B cell (primary cell): ENCODE measurements at places on chromosomes 1 and 21. TPM values are rescaled to one million over a fixed set of nuclear protein-coding genes. Genes with fewer than 3 reads are reported as not detected.

Gene GLMP
- 21.2 and 21.3 TPM in 2 replicates for total RNA-seq

Gene ZNF678
- 16.0 and 20.3 TPM in 2 replicates for total RNA-seq

Gene ELK4
- total RNA-seq: 143 and 151 TPM in 2 replicates

Gene RBP7
- total RNA-seq: not detected in 2 replicates

Gene NFIA
- total RNA-seq: 0.54 and 1.1 TPM in 2 replicates

Gene GDAP2
- 36.7 and 41.5 TPM in 2 replicates for total RNA-seq

Gene ADORA3
- total RNA-seq: 0.39 TPM in 1 of 2 replicates, not detected in the other

Gene SMIM12
- total RNA-seq: 33.1 and 39.8 TPM in 2 replicates

Gene UBQLN4
- total RNA-seq: 35.1 and 39.0 TPM in 2 replicates

Gene IL23R
- not detected in 2 replicates for total RNA-seq

Gene GBP2
- 29.2 and 31.9 TPM in 2 replicates for total RNA-seq

Gene PLCH2
- 20.0 and 20.1 TPM in 2 replicates for total RNA-seq

Gene KIF26B
- 0.62 and 0.75 TPM in 2 replicates for total RNA-seq

Gene WDR64
- not detected in 2 replicates for total RNA-seq

Gene KLHDC7A
- not detected in 2 replicates for total RNA-seq

GRCh38 chr1:209428241-209428921 lies 155.1 kb upstream of the CAMK1G start:
- no peak for DNase-seq

GRCh38 chr1:183360473-183360872 lies 57.7 kb downstream of the NMNAT2 start:
- no peak for DNase-seq

DNA sequence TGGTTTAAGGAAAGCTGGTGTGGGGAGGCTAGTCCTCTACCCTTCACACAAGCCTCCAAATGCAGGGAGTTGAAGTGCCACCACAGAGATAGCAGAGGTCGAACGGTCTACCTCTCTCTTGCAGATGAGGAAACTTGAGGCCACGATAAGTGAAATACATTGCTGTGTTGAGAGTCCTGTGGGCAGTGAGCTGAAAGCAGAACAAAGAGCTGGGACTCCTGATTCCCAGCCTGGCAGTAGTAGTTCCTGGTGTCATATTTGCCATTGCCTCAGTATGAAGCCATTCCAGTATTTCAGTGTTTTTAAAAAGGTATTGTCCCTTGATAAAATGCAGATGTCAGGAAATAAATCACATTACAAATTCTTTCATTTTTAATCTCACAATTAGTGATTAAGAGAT lies 28.6 kb downstream of the AK4 start:
- no peak for DNase-seq

DNA sequence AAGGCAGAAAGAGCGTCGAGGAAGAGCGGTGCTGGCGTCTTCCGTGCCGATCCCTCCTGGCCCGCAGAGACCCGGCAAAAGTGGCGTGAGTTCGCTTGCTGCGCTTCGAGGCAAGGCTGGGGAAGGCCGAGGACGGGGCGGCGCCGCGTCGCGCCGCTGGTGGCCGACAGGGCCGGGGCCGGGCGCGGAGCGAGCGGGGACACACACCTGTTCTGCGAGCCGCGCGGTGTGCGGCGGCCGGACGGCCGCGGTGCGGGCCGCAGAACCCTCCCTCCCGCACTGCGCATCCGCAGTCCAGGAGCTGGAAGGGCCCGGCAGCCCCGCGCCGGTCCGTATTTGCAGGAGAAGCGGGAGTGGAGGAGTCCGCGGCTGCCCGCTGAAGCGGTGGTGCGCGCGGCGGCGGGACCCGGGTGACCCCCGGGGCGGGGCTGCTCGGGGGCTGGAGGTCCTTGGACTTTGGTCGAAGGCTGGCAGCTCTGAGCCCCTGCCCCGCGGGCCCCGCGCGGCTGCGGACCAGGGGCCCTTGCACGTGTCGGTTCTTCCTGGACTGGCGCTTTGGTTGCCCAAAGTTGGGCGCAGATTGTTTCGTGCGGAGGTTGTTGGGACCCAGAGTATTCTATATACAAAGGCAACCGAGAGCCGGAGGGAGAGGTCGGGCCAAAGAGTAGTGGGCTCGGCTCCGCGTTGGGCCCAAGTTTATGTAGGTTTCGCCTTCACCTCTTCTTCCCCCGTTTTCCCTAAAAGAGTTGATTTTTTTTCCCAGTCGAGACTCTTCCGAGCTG lies 2.6 kb downstream of the RNF220 start:
- DNase-seq: peak; percentile 65

- DNase-seq: peak; percentile 75
Measured at GRCh38 chr1:50968821-50969610, 1.0 kb upstream of the CDKN2C start.

DNA sequence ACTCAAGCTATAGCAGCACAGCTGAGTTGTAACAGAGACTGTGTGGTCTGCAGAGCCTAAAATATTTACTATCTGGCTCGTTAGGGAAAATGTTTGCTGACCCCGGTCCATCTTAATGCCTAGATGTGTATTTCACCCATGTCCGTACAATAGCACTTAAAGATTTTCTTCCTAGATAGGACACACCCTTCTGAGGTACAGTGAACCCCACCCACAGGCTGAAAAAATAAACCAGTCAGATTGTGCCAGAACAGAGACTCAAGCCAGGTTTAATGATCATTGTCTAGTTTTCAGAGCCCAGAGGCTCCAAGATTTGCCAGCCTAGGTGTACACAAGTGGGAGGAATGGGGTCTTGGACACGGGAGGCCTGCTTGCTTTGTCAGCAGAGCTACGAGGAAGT lies 5.6 kb downstream of the AMIGO1 start:
- no peak for DNase-seq

DNA sequence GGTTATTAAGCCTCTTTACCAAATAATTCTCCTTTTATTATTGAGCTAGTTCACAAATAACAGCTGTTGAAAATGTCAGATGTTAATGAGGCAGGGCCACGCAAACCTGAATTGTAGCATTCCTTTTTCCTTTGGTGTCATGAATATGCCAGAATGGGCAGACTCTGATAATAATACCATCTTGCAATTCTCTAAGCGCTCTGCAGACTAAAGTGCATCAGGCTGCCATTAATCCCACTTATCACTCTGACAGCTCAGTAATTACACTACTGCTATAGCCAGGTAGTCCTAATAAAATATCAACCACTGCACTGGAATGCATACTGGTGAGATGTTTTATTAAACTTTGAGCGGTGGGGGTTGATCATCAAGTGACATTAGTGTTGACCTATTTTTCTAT lies 177.7 kb downstream of the DPYD start:
- no peak for DNase-seq

DNA sequence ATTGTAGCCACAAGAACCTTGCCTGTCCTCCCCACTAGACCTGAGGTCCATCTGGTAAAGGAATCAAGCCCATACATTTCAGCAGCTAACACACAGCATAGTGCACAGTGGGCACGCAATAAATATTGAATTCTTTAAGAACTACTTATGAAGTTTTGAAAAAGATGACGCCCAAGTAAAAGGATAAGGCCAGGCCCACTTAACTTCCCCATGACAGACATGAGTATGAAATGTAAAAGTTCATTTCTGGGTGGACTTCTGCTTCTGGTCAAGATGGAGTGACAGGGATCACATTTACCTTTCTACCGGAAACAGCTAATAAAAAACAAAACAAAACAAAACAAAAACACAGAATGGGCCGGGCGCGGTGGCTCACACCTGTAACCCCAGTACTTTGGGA lies 25.4 kb downstream of the SORT1 start:
- no peak for DNase-seq

DNA sequence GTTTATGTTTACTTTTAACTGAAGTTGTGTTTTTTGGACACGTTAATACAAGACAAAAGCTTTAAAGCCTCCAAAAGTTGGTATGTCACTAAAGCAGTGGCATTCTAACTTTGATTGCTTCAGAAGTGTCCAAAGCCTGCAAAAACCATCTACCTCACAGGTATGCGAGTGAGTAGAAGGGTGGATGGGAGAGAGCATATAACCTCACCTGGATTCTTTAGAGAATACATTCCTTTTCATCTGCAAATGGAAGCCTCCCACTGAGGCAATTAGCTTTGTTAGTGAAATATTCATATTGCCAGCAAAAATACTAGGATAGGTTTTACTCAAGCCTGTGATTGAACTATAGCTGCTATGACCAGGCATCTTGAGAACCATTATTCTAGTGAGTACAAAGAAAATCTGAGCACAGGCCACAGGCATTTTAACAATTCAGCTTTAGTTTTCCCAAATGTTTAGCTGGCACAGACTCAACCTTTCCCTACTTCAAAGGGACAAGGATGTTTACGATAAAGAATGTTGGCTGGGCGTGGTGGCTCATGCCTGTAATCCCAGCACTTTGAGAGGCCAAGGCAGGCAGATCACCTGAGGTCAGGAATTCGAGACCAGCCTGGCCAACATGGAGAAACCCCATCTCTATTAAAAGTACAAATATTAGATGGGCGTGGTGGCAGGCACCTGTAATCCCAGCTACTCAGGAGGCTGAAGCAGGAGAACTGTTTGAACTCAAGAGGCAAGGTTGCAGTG lies 39.7 kb downstream of the MAP3K21 start:
- no peak for DNase-seq

GRCh38 chr1:207071426-207071825 lies 17.2 kb upstream of the C4BPB start:
- no peak for DNase-seq

- peak; percentile 84 for DNase-seq
Measured at GRCh38 chr1:173420330-173420806, 56.8 kb upstream of the PRDX6 start.

- DNase-seq: no peak
Measured at GRCh38 chr1:11746795-11747487, 11.0 kb downstream of the AGTRAP start.

GRCh38 chr1:91753878-91754277 lies 132.1 kb downstream of the TGFBR3 start:
- no peak for DNase-seq

DNA sequence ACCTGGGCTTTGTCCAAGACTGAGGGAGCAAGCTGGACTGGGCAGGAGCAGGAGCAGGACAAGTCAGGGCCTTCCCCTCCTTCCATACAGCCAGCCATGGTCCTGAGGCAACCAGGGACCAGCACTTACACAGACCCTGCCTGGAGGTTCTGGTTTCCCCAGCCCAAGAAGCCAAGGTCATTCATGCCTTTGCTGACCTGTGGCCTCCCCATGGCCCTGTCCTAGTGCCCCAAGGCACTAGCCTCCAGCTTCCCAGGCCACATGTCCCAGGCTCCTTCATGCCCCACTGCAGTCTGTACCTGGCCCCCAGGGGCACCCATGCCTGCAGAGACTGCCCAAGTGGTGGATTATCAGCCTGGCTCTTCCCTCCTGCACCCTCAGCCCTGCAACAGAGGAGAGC lies 243.9 kb downstream of the TOMM20 start:
- DNase-seq: no peak

GRCh38 chr1:196399713-196400112 lies 208.5 kb downstream of the KCNT2 start:
- DNase-seq: no peak

DNA sequence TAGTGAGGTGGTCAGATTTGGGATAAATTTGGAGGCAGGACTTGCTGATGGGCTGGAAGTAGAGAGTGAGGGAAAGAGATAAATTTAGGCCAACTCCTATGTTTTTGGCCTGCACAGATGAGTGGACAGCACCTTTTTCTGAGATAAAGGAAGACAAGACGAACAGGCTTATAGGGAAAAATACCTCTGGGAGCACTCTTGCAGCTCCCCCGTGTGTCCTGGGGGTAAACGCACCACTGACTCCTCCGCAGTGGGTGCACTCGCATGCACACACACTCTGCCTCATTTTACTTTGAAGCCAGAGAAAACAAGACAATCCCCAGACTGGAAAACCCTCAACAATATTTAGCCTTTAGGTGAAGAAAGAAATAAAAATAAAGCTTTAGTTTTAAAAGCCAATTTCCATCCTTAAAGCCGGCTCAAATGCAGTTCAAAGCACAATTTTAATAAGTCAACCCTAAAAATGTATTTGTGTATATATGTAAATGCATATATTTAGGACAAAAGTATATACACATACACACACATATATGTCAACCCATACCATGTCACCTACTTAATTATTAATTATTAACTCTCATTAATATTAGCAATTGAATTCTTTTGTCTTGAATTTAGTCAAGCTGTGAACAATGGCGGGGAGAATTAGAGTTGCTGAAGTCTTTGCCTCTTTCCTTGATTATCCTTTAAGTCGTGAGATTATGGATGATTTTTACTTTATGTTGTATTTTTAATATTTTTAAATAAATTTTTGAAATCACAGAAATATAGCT lies 341.8 kb downstream of the ZNF326 start:
- DNase-seq: no peak

- no peak for DNase-seq
Measured at GRCh38 chr21:29751473-29752185, 188.2 kb downstream of the GRIK1 start.

GRCh38 chr1:78060857-78061563 lies 15.2 kb downstream of the GIPC2 start:
- DNase-seq: no peak

DNA sequence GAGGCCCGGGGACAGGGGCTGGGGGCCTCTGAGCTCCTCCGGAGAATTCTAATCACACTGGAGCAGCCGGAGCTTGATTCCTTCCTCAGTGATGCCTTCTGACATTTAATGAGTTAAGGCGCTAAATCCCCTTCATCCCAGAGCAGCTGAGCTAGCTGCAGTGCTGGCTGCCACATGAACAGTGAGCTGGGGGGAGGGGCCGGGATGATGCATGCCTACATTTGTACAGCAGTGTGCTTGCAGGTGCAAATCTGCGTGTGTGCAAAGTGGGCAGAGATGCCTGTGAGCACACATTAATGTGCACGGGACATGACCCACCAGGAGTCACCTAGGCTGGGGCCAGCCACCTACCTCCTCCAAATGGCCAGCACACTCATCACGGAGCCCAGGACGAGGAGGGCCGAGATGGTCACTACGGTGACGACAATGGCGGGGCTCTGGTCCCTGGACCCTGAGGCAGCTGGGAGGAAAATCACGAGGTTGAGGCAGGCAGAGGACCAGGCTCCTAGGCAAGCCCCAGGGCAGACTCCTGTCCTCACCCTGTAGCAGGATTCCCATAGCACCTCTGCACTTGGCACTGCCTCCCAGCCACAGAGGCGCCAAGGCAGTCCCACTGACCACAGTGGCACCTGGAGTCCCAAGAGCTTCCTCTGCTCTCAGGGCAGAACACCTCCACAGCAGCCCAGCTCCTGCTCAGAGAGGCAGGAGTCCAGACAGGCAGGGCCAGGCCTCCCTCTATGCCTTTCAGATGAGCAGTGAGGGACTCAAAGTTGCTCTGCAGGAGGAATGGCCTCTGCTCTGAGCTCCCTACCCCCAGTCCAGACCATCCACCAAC lies 34.7 kb downstream of the CDCA8 start:
- DNase-seq: no peak

- no peak for DNase-seq
Measured at GRCh38 chr1:33030575-33030974, 6.1 kb downstream of the AK2 start.

DNA sequence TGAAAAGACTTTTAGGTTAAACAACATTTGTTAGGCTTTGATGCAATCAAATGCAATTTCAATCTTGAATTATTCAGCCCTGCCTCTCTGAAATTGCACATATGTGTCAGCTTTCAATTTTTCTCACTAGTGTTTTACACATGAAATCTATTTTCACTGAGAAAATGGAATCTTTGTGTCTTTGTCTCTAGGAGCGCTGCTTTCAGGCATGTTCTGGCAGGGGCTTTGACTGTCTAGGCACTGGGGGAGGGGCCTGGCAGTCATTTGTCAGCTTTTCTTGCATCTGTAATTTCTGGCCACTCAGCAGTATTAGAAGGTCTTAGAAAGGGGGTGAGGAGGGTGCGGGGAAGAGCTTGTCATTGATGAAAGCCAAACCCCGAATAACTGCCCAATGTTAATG lies 264.4 kb downstream of the PTPRC start:
- DNase-seq: no peak

GRCh38 chr1:20440785-20441200 lies 45.2 kb downstream of the CAMK2N1 start:
- peak; percentile 48 for DNase-seq
